ENCODE measurements at places on chromosomes 11 and 22. TPM values are rescaled to one million over a fixed set of nuclear protein-coding genes. Genes with fewer than 3 reads are reported as not detected.

DNA sequence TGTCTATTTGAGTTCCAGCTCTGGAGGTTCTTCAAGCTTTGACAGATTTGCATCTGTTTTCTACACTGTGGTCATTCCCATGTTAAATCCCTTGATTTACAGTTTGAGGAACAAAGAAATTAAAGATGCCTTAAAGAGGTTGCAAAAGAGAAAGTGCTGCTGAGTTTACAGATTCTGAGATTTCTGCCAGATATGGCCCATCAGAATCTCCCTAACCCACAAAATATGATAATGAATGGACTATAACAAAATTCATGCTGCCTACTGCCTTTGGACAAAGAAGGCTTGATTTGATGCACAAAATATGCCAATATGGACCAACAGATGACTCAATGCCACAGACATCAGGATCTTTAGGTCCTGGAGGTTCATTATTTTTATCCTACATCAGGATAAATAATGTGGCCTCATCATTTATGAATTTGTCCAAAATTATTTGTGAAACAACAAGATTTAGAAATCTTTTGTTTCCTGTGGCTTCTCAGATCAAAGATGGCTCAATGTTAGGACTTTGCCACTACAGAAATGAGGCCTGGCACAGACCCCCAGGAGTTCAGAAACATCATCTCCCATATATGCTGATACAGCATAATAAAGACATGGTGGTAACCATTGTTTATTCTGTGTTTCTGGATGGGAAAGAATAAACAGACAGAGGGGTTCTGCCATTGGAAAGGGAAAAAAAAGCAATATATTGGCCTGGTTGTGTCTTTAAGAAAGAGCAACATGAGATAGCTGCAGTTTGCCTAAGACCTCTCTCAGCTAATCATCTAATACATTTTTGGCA, 6.7 kb downstream of the OR5AN1 start:
- no peak for DNase-seq

DNA sequence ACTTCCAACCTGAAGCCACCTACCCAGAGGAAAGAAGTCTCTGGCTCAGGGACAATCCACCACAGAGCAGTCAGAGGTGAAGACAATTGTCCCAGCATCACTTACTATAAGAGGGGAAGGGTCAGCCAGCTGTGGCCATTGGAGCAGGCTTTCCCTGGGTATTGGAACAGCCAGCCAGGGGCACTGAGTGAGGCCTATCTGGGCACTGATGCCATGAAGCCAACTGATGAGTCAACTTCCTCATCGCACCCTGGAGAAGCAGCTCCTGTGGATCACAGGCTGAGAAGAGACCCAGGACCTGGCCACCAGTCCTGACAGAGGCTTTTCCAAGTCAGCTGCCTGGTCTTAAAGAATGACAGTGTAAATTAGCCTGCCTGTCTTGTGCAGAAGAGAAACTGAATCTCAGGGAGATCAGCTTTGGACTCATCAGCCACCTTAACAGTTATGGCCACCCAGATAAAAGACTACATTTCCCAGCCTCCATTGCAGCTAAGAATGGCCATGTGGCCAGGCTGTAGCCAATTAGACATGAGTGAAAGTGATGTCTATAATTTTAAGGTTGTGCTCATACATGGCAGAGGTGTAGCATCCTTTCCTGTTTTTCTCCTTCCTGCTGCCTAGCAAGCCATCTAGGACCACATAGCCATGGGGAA, 19.0 kb downstream of the CHST1 start:
- no peak for DNase-seq

DNA sequence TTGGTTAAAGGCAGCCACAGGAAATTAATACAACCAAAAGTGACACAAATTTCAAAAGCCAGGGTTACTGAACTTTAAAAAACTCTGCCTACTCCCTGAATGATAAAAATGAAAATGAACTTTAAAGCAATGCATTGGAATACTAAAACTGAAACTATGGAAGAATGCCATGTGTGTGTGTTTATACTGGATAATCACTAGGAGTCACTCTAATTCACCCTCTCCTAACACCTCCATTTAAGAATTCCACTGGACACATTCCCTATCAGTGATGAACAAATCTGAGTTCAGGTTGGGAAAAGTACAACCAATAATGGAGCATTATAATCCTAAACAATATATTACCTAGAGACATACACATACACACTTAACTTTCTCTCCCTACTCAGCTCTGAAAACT, 27.5 kb upstream of the PLAAT3 start:
- peak; percentile 32 for DNase-seq

The GRM5 gene
- 0.15 TPM for total RNA-seq

DNA sequence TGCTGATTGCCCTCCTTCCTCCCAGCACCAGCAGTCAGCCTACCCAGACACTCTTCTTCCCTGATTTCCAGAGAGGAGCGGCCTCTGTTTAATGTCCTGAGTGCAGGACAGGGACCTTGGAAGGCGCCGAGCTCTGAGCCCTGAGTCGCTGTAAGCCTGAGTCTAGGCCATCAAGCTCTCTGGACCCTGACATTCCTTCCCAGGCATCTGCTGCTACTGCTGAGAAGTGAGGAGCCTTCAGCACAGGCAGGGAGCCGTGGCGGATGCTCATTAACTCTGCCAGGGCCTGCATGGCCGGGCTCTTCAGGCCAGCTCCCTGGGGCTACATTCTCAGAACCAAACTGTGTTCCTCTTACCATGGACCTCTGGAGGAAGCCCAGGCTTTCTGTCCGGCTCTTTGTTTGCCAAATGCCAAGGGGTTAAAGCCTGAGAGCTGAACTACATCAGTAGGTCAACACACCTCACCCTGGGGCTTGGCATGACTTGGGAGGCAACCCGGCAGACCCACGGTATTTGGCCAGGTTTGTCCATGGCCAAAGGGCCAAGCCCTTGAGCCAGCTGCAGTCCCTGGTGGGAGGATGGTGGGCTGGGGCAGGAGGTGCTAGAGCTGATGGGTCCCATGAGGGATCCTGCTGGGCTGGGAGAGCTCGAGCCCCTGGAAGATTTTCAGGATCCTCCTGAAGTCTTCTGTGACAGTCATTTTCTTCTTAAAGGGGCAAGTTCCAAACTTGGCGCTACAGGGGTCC, 721.4 kb downstream of the BRD1 start:
- DNase-seq = no peak

DNA sequence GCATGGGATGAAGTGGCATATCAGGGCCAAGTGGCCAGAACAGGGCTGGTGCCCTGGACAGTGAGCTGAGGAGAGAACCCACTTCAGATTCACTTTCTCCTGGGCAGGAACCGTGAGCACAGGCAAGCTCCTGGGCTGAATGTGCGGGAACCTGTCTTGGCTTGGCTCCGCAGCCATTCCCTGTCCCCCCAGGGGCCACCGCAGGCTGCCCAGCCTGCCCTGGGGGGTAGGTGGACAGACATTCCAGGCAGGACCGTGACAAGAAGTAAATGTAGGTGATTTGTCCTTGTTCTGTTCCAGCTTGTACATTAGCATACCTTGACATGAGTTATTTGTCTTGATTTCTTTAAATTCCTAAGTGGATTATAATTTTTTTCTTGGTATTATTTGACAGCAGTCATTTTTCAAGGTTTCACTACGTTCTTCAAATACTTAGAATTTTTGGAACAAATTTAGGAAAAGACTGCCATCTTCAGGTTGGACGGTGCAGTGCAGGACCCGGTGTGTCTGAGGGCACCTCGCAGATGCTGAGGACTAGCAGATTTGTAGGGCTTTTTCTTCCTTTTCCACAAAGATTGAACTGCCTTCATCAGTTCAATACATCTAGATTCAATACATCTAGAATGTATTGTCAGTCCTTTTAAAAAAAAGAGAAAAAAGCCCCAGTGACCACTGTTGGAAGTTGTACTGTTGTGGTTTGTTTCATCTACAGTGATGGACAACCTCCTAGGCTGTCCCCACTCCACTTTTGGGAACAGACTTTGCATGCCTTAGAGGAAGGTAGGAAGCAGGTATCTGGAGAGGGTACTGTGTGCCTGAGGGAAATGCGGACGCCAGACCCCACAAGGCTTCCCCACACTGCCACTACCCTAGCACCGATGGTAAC, 115.1 kb upstream of the RASSF10 start:
- peak; percentile 73 for DNase-seq

The DRD2 gene
- not detected for total RNA-seq

DNA sequence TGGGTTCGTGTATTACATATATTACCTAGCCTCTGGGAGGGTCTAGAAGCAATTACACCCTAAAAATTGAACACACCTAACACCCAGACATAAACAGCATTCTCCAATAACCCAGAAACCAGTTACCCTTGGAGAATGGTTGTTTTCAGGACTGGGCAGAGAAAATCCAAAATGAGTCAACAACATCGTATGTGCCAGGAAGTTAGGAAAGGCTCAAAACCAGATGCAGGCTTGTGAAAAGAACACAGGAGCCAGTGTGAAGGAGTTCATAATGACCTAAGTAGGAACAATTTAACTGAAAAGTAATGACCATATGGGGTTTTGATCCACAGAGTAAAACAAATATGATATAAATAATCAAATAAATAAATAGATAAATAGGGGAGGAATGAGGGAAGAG, 5.1 kb upstream of the CLPB start:
- DNase-seq = peak; percentile 76

- DNase-seq = no peak
Measured at GRCh38 chr11:119519796-119520195, 96.8 kb upstream of the THY1 start.

DNA sequence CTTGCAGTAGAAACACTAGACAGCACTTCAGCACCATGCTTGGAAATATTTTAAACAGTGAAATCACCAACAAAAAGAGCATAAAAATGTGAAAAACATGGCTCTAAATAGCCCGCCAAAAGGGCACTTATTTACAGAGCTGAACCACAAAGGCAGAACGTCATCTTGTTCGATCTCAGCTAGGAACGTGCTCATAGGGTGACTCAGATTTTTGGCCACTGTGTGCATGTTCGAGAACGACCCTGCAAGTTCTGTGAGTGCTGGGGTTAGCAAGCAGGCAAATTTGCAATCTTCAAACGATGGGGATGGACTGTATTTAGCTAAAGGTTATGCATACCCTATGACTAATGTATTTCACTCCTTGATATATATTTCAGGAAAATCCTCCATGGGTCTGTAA, 30.6 kb downstream of the OR2AT4 start:
- peak; percentile 33 for DNase-seq

The NOX4 gene
- total RNA-seq = 26.8 TPM

The CFAP300 gene
- 11.9 TPM for total RNA-seq

- no peak for DNase-seq
Measured at GRCh38 chr11:11463405-11463804, 110.4 kb upstream of the CSNK2A3 start.

GRCh38 chr22:23563111-23563510, 17.0 kb downstream of the IGLL1 start:
- DNase-seq = no peak

The MUC6 gene
- not detected for total RNA-seq

- DNase-seq = no peak
Measured at GRCh38 chr22:46074771-46075551, 75.4 kb upstream of the PPARA start.

DNA sequence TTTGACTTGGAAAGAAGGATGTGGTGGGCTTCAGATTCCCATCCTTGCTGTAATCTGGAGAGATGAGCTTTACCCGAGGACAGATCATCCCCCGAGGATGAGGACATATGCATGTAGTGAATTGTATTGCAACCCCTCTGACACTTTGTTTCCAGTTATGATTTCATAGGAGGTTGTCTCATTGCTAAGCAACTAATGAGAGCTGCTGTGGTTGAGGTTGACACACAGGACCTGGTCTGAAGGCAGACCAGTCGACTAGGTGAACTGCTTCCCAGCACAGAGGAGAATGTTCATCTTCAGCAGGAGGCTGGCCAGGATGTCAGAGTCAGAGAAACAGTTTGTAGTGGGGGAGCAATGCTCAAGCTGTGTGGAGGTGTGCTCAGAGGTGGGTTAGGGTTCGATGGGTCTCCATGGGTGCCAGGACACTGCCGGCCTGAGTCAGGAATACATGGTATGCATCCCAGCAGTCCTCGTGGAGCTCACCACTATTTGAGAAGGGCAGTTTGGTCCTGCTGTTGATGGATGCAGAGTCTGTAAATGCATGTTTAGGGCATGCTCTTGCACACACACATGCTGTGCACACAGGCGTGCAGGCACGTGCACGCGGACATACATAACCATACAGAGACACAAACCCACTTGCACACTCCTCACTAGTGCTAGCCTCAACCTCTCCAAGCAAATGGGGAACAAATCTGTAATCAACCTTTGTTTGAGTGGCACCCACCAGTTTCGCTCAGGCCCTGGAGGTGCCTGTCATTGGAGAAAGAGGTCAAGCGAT, 153.7 kb downstream of the TBC1D22A start:
- no peak for DNase-seq

- no peak for DNase-seq
Measured at GRCh38 chr11:123678246-123678645, 23.8 kb upstream of the SCN3B start.

The RTN4R gene
- total RNA-seq = 1.2 TPM

The CCDC117 gene
- total RNA-seq = 20.6 TPM

GRCh38 chr11:64910451-64911093, 6.4 kb downstream of the ATG2A start:
- no peak for DNase-seq

The GLB1L2 gene
- total RNA-seq = 4.3 TPM

DNA sequence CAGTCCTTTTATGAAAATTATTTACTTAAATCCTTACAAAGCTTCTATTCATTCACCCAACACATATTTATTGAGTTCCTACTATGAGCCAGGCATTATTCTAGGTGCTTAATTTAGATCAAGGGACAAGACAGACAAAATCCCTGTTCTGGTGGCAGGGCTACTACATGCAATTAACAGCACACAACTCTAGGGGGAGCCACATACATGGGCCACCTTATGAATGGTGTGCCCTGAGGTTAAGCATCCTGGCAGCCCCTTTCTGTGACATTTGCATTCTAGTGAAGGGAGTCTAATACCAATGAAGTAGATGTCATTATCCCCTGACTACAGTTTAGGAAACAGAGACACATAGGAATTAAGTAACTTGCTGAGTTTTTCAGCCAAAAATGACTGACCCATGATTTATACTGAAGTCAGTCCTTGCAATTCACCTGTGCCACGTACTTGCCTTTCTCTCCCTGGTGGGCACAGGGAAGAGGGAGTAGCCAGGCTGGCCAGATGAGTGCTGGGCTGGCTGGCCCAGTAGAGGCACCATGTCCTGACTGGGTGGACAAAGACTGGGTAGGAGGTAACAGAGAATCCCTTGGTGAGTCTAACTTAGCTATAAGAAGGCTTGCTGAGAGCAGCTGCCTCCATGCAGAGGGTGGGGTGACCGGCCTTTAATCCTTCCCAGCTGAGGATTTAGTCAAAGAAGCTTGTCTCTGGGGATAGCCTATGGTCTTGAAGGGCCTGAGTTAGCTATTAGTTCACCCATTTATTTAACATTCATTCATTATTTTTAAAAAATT, 52.0 kb upstream of the ELF5 start:
- DNase-seq = no peak

The TMEM223 gene
- total RNA-seq = 15.1 TPM

The DEUP1 gene
- total RNA-seq = not detected

The TRIM6 gene
- 10.4 TPM for total RNA-seq

The TEX12 gene
- total RNA-seq = not detected

Measured in renal cortical epithelial cell (primary cell).